Sigmoid colon (tissue), 7 donors: ENCODE measurements at places on chromosomes 11 and 22. TPM values are rescaled to one million over a fixed set of nuclear protein-coding genes. Genes with fewer than 3 reads are reported as not detected.
A peak's percentile ranks its signal among the peaks of the same experiment; 100 is the strongest.

GRCh38 chr11:128917144-128917724, 25.4 kb downstream of the TP53AIP1 start:
- no peak for DNase-seq

DNA sequence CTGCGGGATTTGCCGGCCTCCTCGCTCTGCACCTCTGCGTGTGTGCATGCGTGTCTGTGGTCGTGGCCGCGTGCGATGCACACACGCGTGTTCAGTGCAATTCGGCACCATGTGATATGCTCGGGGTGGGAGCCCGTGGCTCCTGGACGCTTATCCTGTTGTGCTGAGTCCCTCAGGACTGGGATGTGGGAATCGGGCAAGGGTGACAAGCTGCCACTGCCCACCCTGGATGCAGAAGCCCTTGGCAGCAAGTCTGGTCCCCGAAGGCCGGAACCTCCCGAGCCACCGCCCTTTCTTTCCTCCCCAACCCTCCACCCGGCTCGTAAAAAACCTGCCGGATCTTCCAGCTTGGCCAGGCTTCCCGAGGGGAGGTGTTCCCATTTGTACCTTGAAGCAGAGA, 128.2 kb downstream of the PHF21B start:
- peak; percentile 34 for DNase-seq

DNA sequence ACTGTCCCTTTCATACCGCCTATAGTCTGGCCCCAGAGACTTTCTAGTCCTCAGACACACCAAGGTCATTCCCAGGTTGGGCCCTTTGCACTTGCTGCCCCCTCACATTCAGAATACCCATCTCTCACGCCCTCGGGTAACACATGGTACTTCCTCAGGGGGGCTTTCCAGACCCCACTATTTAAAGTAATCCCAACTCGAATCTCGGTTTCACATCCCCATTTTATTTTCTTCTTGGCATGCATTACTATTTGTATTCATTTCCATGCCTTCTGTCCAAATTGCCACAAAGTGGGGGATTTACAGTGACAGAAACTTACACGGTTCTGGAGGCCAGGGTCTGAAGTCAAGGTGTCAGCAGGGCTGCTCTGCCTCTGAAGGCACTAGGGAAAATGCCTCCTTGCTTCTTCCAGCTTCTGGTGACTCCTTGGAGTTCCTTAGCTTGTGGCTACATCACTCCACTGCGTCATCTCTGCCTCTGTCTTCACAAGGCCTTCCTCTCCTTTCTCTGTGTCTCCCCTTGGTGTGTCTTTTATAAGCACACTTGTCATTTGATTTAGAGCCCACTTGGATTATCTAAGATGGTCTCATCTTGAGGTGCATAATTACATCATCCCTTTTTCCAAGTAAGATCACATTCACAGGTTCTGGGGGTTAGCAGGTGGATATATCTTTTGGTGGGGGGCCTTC, 15.1 kb downstream of the RCN1 start:
- DNase-seq: no peak

The CATSPER1 gene
- total RNA-seq: not detected

DNA sequence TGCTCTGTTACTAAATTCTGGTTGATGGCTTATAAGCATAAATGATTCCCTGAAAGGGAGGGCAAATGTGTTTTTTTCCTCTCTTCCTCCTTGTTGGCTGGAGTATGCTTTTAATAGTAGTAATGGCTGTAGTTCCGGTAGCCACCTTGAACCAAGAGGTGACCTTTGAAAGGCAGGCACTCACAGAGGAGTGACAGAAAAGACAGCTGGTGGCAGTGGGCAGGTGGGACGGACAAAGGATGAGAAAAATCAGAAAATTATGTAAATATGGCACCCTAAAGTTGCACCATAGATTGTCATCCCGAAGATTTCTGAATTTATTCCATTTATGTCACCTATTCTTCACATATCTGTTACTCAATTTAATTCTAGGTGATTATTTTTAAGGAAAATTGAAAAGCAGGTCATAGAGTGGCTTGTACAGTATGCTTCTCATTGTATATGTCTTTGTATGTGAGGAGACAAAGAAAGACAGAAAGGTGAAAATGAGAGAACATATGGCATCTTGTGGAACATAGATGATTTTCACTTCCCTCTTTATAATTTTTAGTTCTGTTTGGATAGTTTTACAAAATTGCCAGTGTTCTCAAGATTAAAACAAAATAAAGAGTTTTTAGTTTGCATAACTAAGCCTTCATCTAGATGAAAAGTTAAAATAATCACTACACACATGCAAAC, 17.0 kb downstream of the CASP12 start:
- DNase-seq: no peak

DNA sequence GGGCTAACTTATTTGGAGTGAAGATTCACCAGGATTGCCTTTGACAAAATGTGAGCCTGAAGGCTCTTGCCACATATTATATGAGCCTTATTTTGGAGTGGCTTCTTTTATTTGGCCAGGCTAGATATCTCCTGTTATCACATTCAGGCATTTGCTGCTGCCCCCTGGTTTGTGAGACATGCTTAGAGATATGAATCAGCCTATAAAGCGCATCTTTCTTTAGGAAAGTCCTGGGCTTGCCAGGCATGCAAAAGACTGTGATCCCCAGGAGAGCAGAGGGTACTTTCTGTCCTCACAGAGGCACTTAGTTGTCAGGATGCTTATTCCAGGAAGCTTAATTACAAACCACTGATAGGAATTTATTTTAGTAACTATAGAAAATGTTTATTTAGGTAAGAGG, 333.3 kb downstream of the FAT3 start:
- no peak for DNase-seq

The C22orf31 gene
- total RNA-seq: not detected

The TMEM191C gene
- total RNA-seq: 6.3 TPM

GRCh38 chr22:24141586-24141985, 39.7 kb upstream of the SUSD2 start:
- no peak for DNase-seq

DNA sequence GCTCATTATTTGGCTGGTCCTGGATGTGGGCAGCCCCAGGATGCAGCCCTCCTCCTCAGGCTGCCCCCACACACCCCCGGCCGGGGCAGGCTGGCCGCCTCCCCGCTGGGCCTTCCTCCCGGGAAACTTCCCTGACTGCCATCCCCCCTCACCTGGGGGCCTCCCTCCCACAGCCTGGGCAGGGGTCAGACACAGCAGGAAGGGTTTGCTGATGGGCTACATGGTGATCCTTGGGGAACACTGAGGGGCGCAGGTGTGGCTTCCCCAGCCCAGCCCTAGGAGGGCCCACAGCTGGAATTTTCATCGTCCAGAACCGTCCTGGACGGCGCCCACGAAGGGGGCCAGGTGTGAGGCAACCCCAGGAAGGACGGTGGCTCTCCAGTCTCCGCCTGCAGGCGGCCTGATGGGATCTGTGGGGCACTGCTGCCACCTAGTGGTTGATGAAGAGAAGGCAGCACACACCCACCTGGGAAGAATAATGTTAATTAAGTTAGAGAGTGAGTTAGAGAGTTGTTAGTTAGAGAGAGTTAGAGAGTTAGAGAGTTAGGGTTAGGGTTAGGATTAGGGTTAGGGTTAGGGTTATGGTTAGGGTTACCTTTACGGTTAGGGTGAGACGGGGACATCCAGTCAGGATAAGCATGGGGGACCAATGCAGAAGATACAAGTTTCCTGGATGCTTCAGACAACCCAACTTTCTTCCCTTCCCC, 75.9 kb upstream of the PRR5 start:
- peak; percentile 83 for DNase-seq

DNA sequence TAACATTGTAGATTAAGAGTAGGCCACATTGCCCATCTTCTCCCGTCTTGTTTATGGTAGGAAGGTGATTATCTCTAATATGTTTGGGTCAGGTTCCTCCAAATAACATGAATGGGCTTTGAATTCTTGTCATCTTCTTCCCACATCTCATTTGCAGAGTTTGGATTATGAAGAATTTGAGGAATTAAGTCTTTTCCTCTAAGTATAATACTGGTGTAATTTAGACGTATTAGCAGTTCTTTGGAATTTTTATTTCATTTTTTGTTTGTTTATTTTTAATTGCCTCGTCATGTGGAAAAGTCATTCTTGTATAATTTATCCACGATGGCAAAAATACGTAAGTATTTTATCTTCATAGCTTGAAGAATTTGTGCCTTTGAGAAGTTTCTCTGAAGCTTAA, 73.4 kb downstream of the ARHGEF12 start:
- DNase-seq: no peak

GRCh38 chr11:67633758-67634365, 4.1 kb upstream of the NUDT8 start:
- peak; percentile 54 for DNase-seq

GRCh38 chr22:37243402-37244113, 511 bp downstream of the RAC2 start:
- DNase-seq: no peak

GRCh38 chr22:36362075-36362474, 25.7 kb downstream of the MYH9 start:
- DNase-seq: no peak

GRCh38 chr11:88035271-88035670, 140.0 kb downstream of the RAB38 start:
- DNase-seq: no peak

GRCh38 chr11:72813740-72814285, 398 bp upstream of the ATG16L2 start:
- peak; percentile 92 for DNase-seq

The EMID1 gene
- 4.7 TPM for total RNA-seq
